ENCODE measurements at places on chromosomes 7 and 10. TPM values are rescaled to one million over a fixed set of nuclear protein-coding genes. Genes with fewer than 3 reads are reported as not detected.

GRCh38 chr10:132631338-132631735 is 93.8 kb downstream of the INPP5A start:
- H3K27me3 ChIP-seq: no peaks in the 10 kb centered on the region
- peaks cover 33% of the 10 kb centered on the region for H3K4me1 ChIP-seq

GRCh38 chr7:88500131-88500530 is 193.4 kb upstream of the STEAP4 start:
- H3K27ac ChIP-seq: no peak overlapping the region
- H3K4me3 ChIP-seq: no peak overlapping the region
- H3K36me3 ChIP-seq: no peaks in the 10 kb centered on the region
- H3K4me1 ChIP-seq: no peaks in the 10 kb centered on the region

- H3K36me3 ChIP-seq: no peaks in the 10 kb centered on the region
- no peaks in the 10 kb centered on the region for H3K4me1 ChIP-seq
- H3K27ac ChIP-seq: no peak overlapping the region
- H3K27me3 ChIP-seq: no peaks in the 10 kb centered on the region
Measured at GRCh38 chr10:14707481-14707880, 67.2 kb downstream of the FAM107B start.

DNA sequence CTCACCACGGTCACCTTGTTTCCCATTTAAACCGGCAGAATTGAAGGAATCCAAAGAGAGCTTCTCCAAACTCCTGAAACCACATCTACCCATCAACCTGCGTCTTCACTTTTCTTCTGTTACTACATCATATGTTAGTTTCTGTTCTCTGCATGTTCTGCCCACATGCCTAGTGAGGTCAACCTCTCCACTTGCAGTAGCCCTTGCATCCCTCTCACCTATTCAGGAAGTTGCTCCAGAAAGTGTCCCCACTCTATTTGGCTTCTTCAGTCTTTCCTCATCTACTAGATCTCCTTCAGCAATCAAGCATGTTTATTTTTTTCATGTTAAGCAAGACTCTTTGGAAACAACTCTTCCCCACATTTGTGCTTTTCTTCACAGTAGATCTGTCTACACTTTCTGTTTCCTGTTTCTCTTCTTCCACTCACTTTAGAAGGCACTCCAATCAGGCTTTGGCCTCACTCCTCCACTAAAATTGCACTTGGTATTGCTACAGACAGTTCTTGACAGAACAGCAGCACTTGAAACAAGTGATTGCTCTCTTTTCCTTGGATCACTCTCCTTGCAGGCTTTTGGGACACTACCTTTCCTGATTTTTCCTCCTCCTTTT is 7.5 kb downstream of the SAMD9L start:
- no peaks in the 10 kb centered on the region for H3K27me3 ChIP-seq
- no peak overlapping the region for H3K27ac ChIP-seq
- no peaks in the 10 kb centered on the region for H3K4me1 ChIP-seq
- H3K4me3 ChIP-seq: no peak overlapping the region
- H3K36me3 ChIP-seq: peaks cover 23% of the 10 kb centered on the region
- no peak for DNase-seq

GRCh38 chr7:13099154-13099795 is 411.8 kb downstream of the ARL4A start:
- no peak overlapping the region for H3K4me3 ChIP-seq
- no peaks in the 10 kb centered on the region for H3K36me3 ChIP-seq
- no peak for DNase-seq
- H3K27me3 ChIP-seq: no peaks in the 10 kb centered on the region

DNA sequence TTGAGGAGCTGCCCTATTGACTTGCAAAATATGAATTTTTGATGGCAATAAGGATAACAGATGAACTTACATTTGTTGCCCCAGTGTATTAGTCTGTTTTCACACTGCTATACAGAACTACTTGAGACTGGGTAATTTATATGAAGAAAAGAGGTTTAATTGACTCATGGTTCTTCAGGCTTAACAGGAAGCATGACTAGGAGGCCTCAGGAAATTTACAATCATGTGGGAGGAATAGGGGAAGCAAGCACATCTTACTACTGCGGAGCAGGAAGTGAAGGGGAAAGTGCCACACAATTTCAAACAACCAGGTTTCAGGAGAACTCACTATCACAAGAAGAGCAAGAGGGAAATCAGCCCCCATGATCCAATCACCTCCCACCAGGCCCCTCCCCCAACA is 57.9 kb downstream of the ZNF22 start:
- DNase-seq: no peak
- no peaks in the 10 kb centered on the region for H3K4me1 ChIP-seq
- no peak overlapping the region for H3K4me3 ChIP-seq
- no peaks in the 10 kb centered on the region for H3K36me3 ChIP-seq
- H3K27me3 ChIP-seq: no peaks in the 10 kb centered on the region

DNA sequence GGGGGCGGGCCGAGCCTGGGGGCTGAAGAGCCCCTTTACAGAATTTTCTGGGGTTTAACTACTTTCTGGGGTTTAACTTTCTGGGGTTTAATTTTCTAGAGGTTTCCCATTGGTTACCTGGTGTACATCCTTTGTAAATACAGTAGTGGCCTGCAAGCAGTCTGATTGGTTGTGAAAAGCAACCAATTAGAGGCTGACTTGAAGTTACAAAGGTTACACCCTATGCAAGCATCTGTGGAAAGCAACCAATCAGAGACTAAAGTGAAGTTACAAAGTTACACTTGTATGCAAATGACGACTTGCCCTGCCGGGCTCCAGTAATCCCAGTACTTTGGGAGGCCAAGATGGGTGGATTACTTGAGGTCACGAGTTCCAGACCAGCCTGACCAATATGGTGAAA is 27.4 kb downstream of the GTF2I start:
- H3K36me3 ChIP-seq: peaks cover 6% of the 10 kb centered on the region
- no peak overlapping the region for H3K4me3 ChIP-seq
- H3K27ac ChIP-seq: no peak overlapping the region
- no peaks in the 10 kb centered on the region for H3K27me3 ChIP-seq

GRCh38 chr7:36400606-36401005 is 10.9 kb downstream of the ANLN start:
- no peaks in the 10 kb centered on the region for H3K27me3 ChIP-seq
- DNase-seq: no peak
- no peak overlapping the region for H3K4me3 ChIP-seq
- H3K36me3 ChIP-seq: no peaks in the 10 kb centered on the region
- H3K27ac ChIP-seq: no peak overlapping the region

GRCh38 chr10:95247881-95248583 is 42.8 kb downstream of the PDLIM1 start:
- H3K4me1 ChIP-seq: peaks cover 13% of the 10 kb centered on the region
- no peak overlapping the region for H3K4me3 ChIP-seq
- H3K27me3 ChIP-seq: no peaks in the 10 kb centered on the region
- H3K27ac ChIP-seq: peak overlapping the region; percentile 17

GRCh38 chr10:23171232-23171876 is 20.8 kb upstream of the PTF1A start:
- H3K4me3 ChIP-seq: no peak overlapping the region
- no peak overlapping the region for H3K27ac ChIP-seq
- no peaks in the 10 kb centered on the region for H3K36me3 ChIP-seq
- DNase-seq: peak; percentile 34

GRCh38 chr7:73828107-73828803 is 2.5 kb upstream of the CLDN4 start:
- no peak for DNase-seq
- H3K27ac ChIP-seq: peak overlapping the region; percentile 90
- no peaks in the 10 kb centered on the region for H3K27me3 ChIP-seq
- H3K4me3 ChIP-seq: no peak overlapping the region

DNA sequence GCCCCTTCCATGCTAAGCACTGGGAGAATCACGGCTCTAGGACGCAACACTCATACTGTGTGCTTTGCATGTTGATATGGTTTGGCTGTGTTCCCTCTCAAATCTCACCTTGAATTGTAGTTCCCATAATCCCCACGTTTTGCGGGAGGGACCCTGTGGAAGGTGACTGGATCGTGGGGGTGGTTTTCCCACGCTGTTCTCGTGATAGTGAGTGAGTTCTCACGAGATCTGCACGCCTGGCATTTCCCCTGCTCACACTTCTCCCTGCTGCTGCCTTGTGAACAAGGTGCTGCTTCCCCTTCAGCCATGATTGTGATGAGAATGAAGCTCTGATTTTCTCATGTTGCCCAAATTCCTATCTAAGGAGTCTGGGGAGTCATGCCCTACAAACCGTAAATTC is 53.0 kb upstream of the ADGRA1 start:
- no peak overlapping the region for H3K4me3 ChIP-seq
- no peaks in the 10 kb centered on the region for H3K36me3 ChIP-seq

- no peak for DNase-seq
- H3K4me3 ChIP-seq: no peak overlapping the region
- no peaks in the 10 kb centered on the region for H3K27me3 ChIP-seq
- no peaks in the 10 kb centered on the region for H3K4me1 ChIP-seq
Measured at GRCh38 chr7:3459111-3459510, 158.1 kb downstream of the SDK1 start.

GRCh38 chr10:52313933-52314821 is at the start of gene DKK1:
Gene DKK1, plus strand, starts transcription at chr10:52314281. Its CDS starts 154 bp downstream, at chr10:52314435.
- H3K27ac ChIP-seq: no peak within 1 kb of the TSS
- H3K36me3 ChIP-seq: no peaks in the 10 kb centered on the region
- H3K4me3 ChIP-seq: peak within 1 kb of the TSS; percentile 4
- H3K27me3 ChIP-seq: no peaks in the 10 kb centered on the region

DNA sequence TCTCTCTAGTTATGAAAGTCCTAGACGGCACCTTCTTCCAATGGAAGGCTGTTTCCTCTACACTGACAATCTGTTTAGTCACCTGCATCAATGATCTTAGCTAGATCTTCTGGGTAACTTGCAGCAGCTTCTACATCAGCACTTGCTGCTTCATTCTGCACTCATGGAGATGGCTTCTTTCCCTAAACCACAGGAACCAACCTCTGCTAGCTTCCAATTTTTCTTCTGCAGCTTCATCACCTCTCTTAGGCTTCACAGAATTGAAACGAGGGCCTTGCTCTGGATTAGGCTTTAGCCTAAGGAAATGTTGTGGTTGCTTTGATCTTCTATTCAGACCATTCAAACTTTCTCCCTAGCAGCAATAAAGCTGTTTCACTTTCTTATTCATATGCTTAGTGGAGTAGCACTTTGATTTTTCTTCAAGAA is 24.6 kb downstream of the NAMPT start:
- DNase-seq: no peak
- H3K4me1 ChIP-seq: no peaks in the 10 kb centered on the region
- H3K4me3 ChIP-seq: no peak overlapping the region

DNA sequence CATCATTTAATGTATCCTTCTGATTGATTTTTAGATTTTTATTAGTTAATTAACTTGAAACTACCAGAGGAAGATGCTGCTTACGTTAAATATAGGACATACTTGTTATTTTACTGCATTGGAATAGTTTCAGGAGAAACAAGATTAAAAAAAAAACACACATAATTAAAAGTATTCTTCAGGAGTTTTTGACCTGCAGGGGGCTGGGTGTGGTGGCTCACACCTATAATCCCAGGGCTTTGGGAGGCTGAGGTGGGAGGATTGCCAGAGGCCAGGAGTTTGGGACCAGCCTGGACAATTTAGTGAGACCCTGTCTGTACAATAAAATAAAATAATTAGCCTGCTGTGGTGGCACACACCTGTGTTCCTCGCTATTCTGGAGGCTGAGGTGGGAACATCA is 10.7 kb downstream of the CBLL1 start:
- H3K27me3 ChIP-seq: no peaks in the 10 kb centered on the region
- DNase-seq: no peak
- H3K4me1 ChIP-seq: no peaks in the 10 kb centered on the region
- no peak overlapping the region for H3K27ac ChIP-seq

- H3K4me3 ChIP-seq: no peak overlapping the region
- no peaks in the 10 kb centered on the region for H3K4me1 ChIP-seq
- DNase-seq: no peak
Measured at GRCh38 chr10:78357141-78358063, 323.7 kb downstream of the RPS24 start.

- H3K4me3 ChIP-seq: no peak overlapping the region
- no peak for DNase-seq
- H3K36me3 ChIP-seq: no peaks in the 10 kb centered on the region
- H3K27ac ChIP-seq: no peak overlapping the region
- H3K4me1 ChIP-seq: no peaks in the 10 kb centered on the region
Measured at GRCh38 chr10:77606751-77607150, 30.9 kb downstream of the KCNMA1 start.

DNA sequence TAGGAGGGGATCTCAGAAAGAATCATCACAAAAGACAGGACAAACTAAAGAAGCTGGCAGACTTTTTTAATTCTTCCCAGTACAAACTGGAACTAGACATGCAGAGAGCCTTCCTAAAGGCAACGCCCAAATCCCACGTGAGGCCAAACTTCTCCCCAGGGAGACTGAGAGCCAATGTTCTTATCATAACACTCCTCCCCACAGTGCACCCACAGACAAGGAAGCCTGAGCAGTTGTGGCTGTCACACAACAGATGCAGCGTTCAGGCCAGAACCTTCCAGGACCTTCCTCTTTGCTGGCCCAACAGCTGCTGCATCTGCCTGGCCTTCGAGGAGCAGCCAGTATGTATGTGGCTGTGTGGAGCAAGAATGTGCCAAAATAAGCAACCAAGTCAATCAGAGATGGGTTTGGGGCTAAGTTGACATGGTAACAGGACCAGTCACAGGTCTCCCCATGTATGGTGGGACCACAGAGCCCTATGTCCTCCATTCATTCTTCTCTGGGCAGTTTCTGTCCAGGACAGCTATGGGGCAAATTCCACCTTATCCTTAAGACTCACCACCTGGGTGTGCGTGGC is 34.9 kb downstream of the SRPK2 start:
- H3K4me1 ChIP-seq: peaks cover 33% of the 10 kb centered on the region
- H3K27ac ChIP-seq: peak overlapping the region; percentile 15
- H3K27me3 ChIP-seq: no peaks in the 10 kb centered on the region
- H3K4me3 ChIP-seq: no peak overlapping the region

GRCh38 chr10:8159341-8160165 is 105.1 kb downstream of the GATA3 start:
- no peaks in the 10 kb centered on the region for H3K27me3 ChIP-seq
- no peak overlapping the region for H3K4me3 ChIP-seq
- H3K27ac ChIP-seq: no peak overlapping the region
- H3K4me1 ChIP-seq: no peaks in the 10 kb centered on the region
- DNase-seq: no peak

DNA sequence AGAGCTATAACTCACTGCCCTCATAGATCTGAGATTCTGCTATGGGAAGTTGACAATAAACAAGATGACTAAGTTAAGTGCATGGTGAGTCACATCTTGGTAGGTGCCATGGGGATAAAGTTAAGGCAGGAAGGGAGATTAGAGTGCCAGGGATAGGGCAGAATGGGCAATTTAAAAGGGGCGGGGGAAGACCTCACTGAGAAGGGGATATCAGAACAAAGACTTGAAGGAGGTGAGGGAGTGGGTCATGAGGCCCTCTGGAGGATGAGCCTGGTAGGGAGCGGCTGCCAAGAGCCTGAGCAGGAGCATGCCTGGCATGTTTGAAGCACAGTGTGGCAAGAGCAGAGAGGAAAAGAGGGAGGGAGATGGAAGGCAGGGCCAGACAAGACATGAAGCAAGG is 34.8 kb upstream of the INMT start:
- H3K27ac ChIP-seq: no peak overlapping the region
- no peak overlapping the region for H3K4me3 ChIP-seq
- no peaks in the 10 kb centered on the region for H3K4me1 ChIP-seq
- no peaks in the 10 kb centered on the region for H3K27me3 ChIP-seq
- no peaks in the 10 kb centered on the region for H3K36me3 ChIP-seq
- DNase-seq: no peak

GRCh38 chr7:30157204-30157603 is 22.4 kb downstream of the MTURN start:
- H3K27me3 ChIP-seq: no peaks in the 10 kb centered on the region
- H3K36me3 ChIP-seq: peaks cover 8% of the 10 kb centered on the region
- no peak overlapping the region for H3K27ac ChIP-seq
- no peak for DNase-seq

MBL2 gene
- not detected for total RNA-seq

GLI3 gene
- total RNA-seq: 15.6 TPM

EVX1 gene
- not detected for total RNA-seq

MLXIPL gene
- 39.5 TPM for total RNA-seq

FAM25A gene
- not detected for total RNA-seq

TIMM23 gene
- 74.8 TPM for total RNA-seq

DPYSL4 gene
- total RNA-seq: 1.5 TPM

TMEM72 gene
- total RNA-seq: not detected

PNLIPRP3 gene
- total RNA-seq: not detected

GARIN1A gene
- 1.0 TPM for total RNA-seq
